ENCODE measurements at places on chromosomes 7 and 10.

DNA sequence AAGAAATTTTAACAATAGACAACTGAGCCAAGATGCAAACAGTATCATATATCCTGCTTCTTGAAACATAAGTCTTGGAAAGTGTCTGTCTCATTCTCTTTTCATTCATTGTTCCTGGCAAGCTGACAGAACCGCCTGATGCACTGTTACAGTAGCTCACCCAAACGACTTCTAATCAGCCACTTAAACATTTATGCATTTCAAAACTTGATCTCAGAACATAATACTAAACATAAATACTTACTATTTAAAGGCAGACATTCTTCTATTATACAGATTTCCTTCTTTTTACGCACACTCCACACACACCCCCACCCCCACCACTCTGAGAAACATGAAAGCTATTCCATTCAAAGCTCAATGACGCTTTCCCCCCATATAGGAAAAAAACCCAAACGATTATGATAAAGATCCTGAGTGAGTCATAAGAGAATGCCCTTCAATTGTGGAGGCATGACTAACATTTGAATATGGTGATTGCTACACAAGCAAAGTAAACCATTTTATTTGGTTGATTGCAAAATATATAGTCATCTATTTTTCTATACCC, 30.5 kb downstream of the SHTN1 start:
- H3K4me3 ChIP-seq, result no peak overlapping the region
- peaks cover 8% of the 10 kb centered on the region for H3K27me3 ChIP-seq
- no peak for DNase-seq

DNA sequence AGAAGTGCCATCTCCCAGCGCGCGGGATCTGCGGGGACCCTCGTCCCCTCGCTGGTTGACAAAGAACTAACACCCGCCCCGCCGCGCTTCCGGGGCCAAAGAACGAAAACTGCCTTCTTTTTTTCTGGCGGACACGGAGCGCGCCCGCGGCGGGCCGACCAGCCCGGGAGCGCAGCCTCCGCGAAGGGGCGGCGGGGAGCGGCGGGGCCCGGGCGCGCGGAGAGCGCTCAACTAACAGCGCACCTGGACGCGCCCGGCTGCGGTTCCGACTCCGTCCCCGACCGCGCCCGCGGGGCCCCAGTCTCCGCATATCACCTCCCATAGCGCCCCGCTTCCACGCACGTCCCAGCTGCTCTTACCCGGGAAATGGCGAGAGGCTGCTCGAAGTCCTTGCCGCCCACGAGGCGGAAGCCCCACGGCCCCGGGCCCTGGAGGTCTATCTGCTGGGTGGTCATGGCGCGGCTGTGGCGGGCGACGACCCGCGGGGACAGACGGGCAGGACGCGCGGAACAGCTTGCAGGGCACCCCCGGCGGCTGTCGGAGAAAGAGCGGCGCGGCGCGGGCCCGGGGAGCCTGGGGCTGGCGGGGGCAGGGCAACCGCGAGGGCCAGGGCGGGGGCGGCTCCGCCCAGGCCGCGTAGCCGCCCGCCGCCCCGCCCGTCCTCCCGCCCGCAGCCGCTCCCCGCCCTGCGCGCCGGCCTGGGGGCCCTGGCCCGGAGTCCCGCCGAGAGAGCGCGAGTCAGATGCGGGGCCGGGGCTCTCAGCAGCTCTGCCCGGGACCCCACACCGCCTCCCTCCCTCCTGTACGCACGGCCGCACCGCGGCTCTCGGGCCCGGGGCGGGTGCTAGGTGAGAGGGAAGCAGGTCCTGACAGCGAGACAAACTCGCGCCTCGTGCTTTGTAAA, at the start of gene PDLIM1:
PDLIM1 (minus strand) TSS at position 543 of the 904 bp plus-strand sequence; CDS start at position 455, 88 bp downstream.
- peaks cover 74% of the 10 kb centered on the region for H3K27me3 ChIP-seq
- H3K27ac ChIP-seq, result no peak within 1 kb of the TSS
- H3K4me1 ChIP-seq, result peaks cover 17% of the 10 kb centered on the region
- H3K4me3 ChIP-seq, result peak within 1 kb of the TSS; percentile 64

GRCh38 chr10:92356041-92356440, 65.1 kb downstream of the MARCHF5 start:
- no peak overlapping the region for H3K27ac ChIP-seq
- no peak for DNase-seq
- peaks cover 5% of the 10 kb centered on the region for H3K27me3 ChIP-seq
- H3K4me3 ChIP-seq, result no peak overlapping the region
- H3K36me3 ChIP-seq, result peaks cover 5% of the 10 kb centered on the region

- H3K4me3 ChIP-seq, result no peak overlapping the region
- H3K27ac ChIP-seq, result no peak overlapping the region
Observed at GRCh38 chr10:1166101-1166827, 110.1 kb downstream of the WDR37 start.

- no peak overlapping the region for H3K27ac ChIP-seq
- no peaks in the 10 kb centered on the region for H3K36me3 ChIP-seq
- no peak for DNase-seq
- no peak overlapping the region for H3K4me3 ChIP-seq
Observed at GRCh38 chr7:78736548-78736947, 716.9 kb downstream of the MAGI2 start.

- no peak for DNase-seq
- no peaks in the 10 kb centered on the region for H3K36me3 ChIP-seq
- H3K4me1 ChIP-seq, result no peaks in the 10 kb centered on the region
- H3K27ac ChIP-seq, result no peak overlapping the region
- peaks cover 30% of the 10 kb centered on the region for H3K27me3 ChIP-seq
- H3K4me3 ChIP-seq, result no peak overlapping the region
Observed at GRCh38 chr7:104089061-104089460, 99.6 kb upstream of the RELN start.

DNA sequence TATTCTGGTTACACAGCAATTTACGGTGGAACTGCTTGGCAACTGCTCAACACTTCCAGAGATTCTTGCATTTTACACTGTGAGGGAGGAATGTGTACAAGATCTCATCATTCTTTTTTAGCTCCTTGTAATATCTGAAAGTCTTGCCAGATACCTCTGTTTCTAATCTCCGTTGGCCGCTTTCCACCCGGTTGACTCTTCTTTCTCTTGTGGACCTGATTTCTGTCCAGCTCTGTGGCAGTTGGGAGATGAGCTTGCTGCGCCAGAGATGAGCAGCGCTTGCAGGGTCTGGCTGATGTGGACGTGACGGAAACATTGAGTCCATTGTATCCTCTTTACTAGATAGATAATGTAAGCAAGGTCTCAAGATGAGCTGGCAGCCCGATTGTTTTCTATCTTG, 27.6 kb downstream of the SPAG6 start:
- H3K4me3 ChIP-seq, result no peak overlapping the region
- no peak for DNase-seq
- H3K27me3 ChIP-seq, result no peaks in the 10 kb centered on the region
- H3K4me1 ChIP-seq, result peaks cover 19% of the 10 kb centered on the region

- H3K36me3 ChIP-seq, result no peaks in the 10 kb centered on the region
- peaks cover 3% of the 10 kb centered on the region for H3K27me3 ChIP-seq
- DNase-seq, result no peak
- no peak overlapping the region for H3K4me3 ChIP-seq
- H3K27ac ChIP-seq, result no peak overlapping the region
- no peaks in the 10 kb centered on the region for H3K4me1 ChIP-seq
Observed at GRCh38 chr7:108358553-108358952, 97.7 kb downstream of the NRCAM start.

- H3K4me3 ChIP-seq, result no peak overlapping the region
- no peak for DNase-seq
- H3K36me3 ChIP-seq, result no peaks in the 10 kb centered on the region
Observed at GRCh38 chr10:10552948-10553347, 464.7 kb upstream of the CELF2 start.

DNA sequence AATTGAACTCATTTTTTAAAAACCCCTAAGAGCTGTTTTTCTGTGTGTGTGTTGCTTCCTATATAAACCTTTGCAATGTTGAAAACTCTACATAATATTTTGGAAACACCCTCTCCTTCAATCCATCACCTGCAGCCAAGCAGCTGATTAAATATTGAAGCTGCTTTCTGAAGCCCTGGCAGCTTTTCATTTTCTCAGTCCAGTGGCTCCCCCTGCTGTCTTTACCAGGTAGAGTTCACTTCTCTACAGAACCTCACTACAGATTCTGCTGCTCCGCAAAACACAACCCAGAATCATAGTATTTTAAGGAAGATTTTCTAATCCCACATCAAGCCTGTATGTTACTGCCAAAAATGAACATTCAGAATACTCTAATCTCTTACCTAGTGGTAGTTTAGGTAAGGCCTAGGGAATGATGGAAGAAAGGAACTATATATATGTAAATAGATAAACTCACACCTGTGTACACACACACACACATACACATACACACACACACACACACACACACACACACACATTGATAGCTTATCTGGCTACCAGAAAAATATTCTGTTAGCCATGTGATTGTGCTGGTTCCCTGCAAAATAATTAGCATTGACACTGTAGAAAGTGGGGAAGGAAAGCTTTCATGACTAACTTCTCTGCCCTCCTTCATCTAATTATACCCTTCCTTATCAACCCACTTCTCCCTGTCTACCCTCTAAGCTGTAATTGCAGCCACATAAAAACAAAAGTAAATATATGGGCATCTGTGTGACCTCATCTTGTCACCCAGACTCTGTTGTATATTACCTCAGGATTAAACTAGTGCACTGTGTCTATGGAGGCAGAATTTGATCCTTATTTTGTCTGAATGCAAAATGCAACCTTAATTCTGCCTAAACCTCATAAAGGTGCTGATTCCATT, 229.5 kb upstream of the FZD1 start:
- DNase-seq, result no peak
- no peaks in the 10 kb centered on the region for H3K27me3 ChIP-seq
- no peaks in the 10 kb centered on the region for H3K36me3 ChIP-seq
- no peak overlapping the region for H3K4me3 ChIP-seq
- no peak overlapping the region for H3K27ac ChIP-seq
- H3K4me1 ChIP-seq, result no peaks in the 10 kb centered on the region

- H3K36me3 ChIP-seq, result no peaks in the 10 kb centered on the region
- no peaks in the 10 kb centered on the region for H3K4me1 ChIP-seq
- no peak overlapping the region for H3K4me3 ChIP-seq
- no peaks in the 10 kb centered on the region for H3K27me3 ChIP-seq
- no peak overlapping the region for H3K27ac ChIP-seq
- no peak for DNase-seq
Observed at GRCh38 chr7:129804890-129805719, 147.7 kb downstream of the UBE2H start.

GRCh38 chr7:158863611-158864506, 7.5 kb downstream of the DYNC2I1 start:
- H3K4me1 ChIP-seq, result peaks cover 56% of the 10 kb centered on the region
- peak; percentile 60 for DNase-seq
- peak overlapping the region; percentile 80 for H3K4me3 ChIP-seq
- H3K27me3 ChIP-seq, result no peaks in the 10 kb centered on the region

- no peaks in the 10 kb centered on the region for H3K4me1 ChIP-seq
- no peaks in the 10 kb centered on the region for H3K36me3 ChIP-seq
- H3K27me3 ChIP-seq, result peaks cover 10% of the 10 kb centered on the region
- H3K27ac ChIP-seq, result no peak overlapping the region
- no peak for DNase-seq
Observed at GRCh38 chr10:6748029-6748428, 168.0 kb upstream of the PRKCQ start.

DNA sequence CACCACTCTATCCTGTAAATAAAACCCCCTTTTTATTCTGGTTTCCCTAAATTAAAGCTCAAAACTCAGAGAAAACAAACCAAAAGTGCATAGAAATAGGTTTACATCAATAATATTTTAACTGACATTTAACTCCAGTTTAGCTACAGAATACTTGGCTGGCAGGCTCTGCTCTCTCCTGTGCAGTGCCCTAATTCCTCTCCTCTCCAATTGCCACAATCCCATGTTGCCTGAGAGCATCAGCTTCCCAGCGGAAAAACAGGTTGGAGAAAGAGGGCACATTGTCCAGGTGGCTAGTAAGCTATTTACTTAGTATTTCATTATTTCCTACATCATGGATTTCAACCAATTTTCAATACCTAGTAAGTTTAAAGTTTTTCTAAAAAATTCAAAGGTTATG, 8.7 kb downstream of the SEMA3E start:
- no peaks in the 10 kb centered on the region for H3K27me3 ChIP-seq
- no peak overlapping the region for H3K4me3 ChIP-seq
- no peaks in the 10 kb centered on the region for H3K36me3 ChIP-seq
- no peaks in the 10 kb centered on the region for H3K4me1 ChIP-seq
- DNase-seq, result no peak
- H3K27ac ChIP-seq, result no peak overlapping the region

DNA sequence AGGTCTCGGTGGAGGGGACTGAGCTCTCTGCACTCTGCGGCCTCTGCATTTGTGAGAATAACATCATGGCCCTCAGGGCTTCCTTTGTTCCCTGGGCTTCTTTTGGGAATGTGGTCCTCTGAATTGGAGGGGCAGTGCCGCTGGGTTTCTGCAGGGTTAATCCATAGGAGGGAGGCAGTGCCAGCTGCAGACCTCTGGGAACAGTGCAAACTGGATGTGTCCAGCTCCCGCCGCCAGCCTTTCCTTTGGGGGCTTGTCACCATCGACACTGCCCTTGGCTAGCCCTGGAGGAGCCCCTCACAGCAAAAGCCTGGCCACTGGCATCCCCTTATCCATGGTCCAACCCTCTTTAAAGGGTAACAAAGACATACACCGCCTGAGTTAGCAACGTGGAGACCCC, 174.0 kb downstream of the WDR37 start:
- no peaks in the 10 kb centered on the region for H3K36me3 ChIP-seq
- peaks cover 23% of the 10 kb centered on the region for H3K27me3 ChIP-seq
- H3K4me3 ChIP-seq, result no peak overlapping the region
- no peak for DNase-seq
- no peaks in the 10 kb centered on the region for H3K4me1 ChIP-seq

DNA sequence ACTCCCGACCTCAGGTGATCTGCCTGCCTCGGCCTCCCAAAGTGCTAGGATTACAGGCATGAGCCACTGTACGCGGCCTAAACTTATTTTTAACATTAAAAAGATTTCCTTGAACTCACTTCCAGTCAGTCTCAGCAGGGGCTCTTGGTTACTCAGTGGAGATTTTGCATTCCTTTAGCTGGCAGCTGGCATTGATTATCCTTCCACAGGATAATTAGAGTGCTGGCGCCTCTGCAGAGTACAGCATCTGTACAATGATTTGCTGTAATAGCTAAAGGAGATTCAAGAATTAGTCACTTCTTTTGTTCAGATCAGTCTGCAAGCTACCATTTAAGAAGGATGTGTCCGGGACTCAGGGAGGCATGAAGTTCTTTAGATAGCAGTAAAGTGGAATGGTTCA, 125.0 kb upstream of the NPY start:
- no peak overlapping the region for H3K4me3 ChIP-seq
- DNase-seq, result no peak
- H3K4me1 ChIP-seq, result no peaks in the 10 kb centered on the region

GRCh38 chr7:78635026-78635793, 818.3 kb downstream of the MAGI2 start:
- H3K4me3 ChIP-seq, result no peak overlapping the region
- H3K36me3 ChIP-seq, result no peaks in the 10 kb centered on the region
- no peak for DNase-seq
- no peaks in the 10 kb centered on the region for H3K4me1 ChIP-seq
- H3K27ac ChIP-seq, result no peak overlapping the region

- H3K27ac ChIP-seq, result no peak overlapping the region
- H3K36me3 ChIP-seq, result no peaks in the 10 kb centered on the region
- no peaks in the 10 kb centered on the region for H3K27me3 ChIP-seq
- H3K4me3 ChIP-seq, result no peak overlapping the region
- DNase-seq, result no peak
Observed at GRCh38 chr7:4003503-4003902, 678.6 kb upstream of the FOXK1 start.
